ENCODE measurements at places on chromosomes 6 and 20. TPM values are rescaled to one million over a fixed set of nuclear protein-coding genes. Genes with fewer than 3 reads are reported as not detected.

Gene CST2
- total RNA-seq = 0.62 TPM

Gene FOXP4
- 20.2 TPM for total RNA-seq

Gene STX11
- 2.7 TPM for total RNA-seq

Gene SPATA25
- 0.52 TPM for total RNA-seq

Gene PPP1R14C
- total RNA-seq = 2.8 TPM

Gene PNLDC1
- 0.08 TPM for total RNA-seq

Gene KHDC1L
- total RNA-seq = not detected

Gene NRSN2
- 59.8 TPM for total RNA-seq

Gene MUC21
- not detected for total RNA-seq

Gene GHRH
- total RNA-seq = not detected

Gene DACT2
- total RNA-seq = 0.08 TPM

Gene PRR18
- total RNA-seq = 0.15 TPM

Gene ROMO1
- 370 TPM for total RNA-seq

Gene SIRPB1
- 0.43 TPM for total RNA-seq

Gene MUC22
- total RNA-seq = 0.03 TPM

Gene C6orf163
- total RNA-seq = 0.15 TPM

Gene ZNF165
- 1.1 TPM for total RNA-seq

Data from A549 treated with Hydrocortisone at 1 μM for 4 hours (cell line).